ENCODE measurements at places on chromosomes 4 and X. TPM values are rescaled to one million over a fixed set of nuclear protein-coding genes. Genes with fewer than 3 reads are reported as not detected.

DNA sequence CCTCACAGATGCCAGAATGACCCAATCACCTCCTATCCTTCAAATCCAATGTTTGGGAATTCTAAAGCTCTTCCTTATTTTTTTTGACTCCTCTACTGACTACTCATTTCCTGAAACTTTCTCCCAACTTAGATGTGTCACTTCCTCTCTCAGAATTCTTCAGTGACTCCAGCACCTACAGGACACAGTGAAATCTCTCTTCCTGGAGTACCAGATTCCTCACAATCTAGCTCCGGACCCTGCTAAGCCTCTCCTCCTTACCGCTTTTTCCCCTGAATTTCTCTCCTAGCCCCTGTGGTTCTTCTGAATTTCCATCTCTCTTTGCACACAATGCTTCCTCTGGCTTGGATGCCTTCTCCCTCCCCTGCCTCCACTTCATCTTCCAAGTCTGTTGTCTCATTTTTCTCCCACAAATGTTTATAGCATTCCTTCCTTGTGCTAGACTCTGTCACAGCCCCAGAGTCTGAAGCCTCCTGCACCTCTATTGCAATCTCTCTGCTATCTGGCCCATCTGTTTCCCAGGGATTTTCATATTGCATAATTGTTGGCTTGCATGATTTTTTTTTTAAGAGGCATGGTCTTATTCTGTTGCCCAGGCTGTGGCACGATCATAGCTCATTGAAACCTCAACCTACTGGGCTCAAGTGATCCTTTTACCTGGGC, 80.1 kb downstream of the ANAPC4 start:
- DNase-seq, result no peak
- H3K27me3 ChIP-seq, result no peaks in the 10 kb centered on the region
- H3K27ac ChIP-seq, result no peak overlapping the region
- H3K36me3 ChIP-seq, result no peaks in the 10 kb centered on the region

- H3K27ac ChIP-seq, result no peak overlapping the region
- no peaks in the 10 kb centered on the region for H3K4me1 ChIP-seq
- DNase-seq, result no peak
- H3K36me3 ChIP-seq, result no peaks in the 10 kb centered on the region
Measured at GRCh38 chrX:39372115-39372514, 570.9 kb downstream of the MID1IP1 start.

GRCh38 chrX:50770702-50771101, 43.3 kb downstream of the SHROOM4 start:
- no peak overlapping the region for H3K27ac ChIP-seq
- no peaks in the 10 kb centered on the region for H3K36me3 ChIP-seq
- no peaks in the 10 kb centered on the region for H3K4me1 ChIP-seq
- no peaks in the 10 kb centered on the region for H3K27me3 ChIP-seq
- H3K4me3 ChIP-seq, result no peak overlapping the region

Gene SLC6A8
- total RNA-seq, result 26.7 TPM

- H3K4me3 ChIP-seq, result no peak overlapping the region
- no peak overlapping the region for H3K27ac ChIP-seq
- H3K36me3 ChIP-seq, result no peaks in the 10 kb centered on the region
- H3K4me1 ChIP-seq, result no peaks in the 10 kb centered on the region
- DNase-seq, result no peak
- H3K27me3 ChIP-seq, result no peaks in the 10 kb centered on the region
Measured at GRCh38 chrX:67781132-67781531, 237.3 kb downstream of the AR start.

- no peaks in the 10 kb centered on the region for H3K36me3 ChIP-seq
- no peak overlapping the region for H3K4me3 ChIP-seq
- H3K27me3 ChIP-seq, result no peaks in the 10 kb centered on the region
Measured at GRCh38 chr4:82517043-82517442, 44.7 kb downstream of the TMEM150C start.

- no peak overlapping the region for H3K27ac ChIP-seq
- no peaks in the 10 kb centered on the region for H3K36me3 ChIP-seq
- no peak overlapping the region for H3K4me3 ChIP-seq
- no peaks in the 10 kb centered on the region for H3K27me3 ChIP-seq
- no peak for DNase-seq
Measured at GRCh38 chrX:24594501-24594900, 52.6 kb downstream of the PCYT1B start.

DNA sequence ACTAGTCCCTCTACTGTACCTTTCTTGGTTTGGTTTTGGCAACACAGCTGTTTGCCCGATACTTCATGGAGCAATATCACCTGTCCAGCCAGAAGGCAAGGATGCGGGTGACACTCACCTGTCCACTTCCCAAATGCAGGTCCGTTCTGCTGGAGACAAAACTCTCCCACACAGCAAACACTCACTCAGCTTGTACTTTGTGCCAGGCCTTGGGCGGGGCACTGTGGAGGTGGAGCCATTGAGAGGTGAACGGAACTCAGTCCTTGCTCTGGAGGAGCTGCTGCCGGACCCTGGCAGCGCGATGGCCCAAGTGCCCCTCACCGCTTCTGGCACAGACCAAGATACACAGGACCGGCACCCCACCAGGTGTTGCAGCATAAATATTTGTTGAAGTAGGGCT, 15.3 kb upstream of the HMGB3 start:
- no peak for DNase-seq
- no peaks in the 10 kb centered on the region for H3K36me3 ChIP-seq
- H3K27me3 ChIP-seq, result no peaks in the 10 kb centered on the region
- no peak overlapping the region for H3K4me3 ChIP-seq
- H3K27ac ChIP-seq, result no peak overlapping the region

- peak overlapping the region; percentile 38 for H3K4me3 ChIP-seq
- peak; percentile 61 for DNase-seq
- no peak overlapping the region for H3K27ac ChIP-seq
- no peaks in the 10 kb centered on the region for H3K4me1 ChIP-seq
- H3K36me3 ChIP-seq, result no peaks in the 10 kb centered on the region
Measured at GRCh38 chrX:115968436-115969252, 201.9 kb upstream of the AGTR2 start.

Gene SLC4A4
- 6.2 TPM for total RNA-seq

GRCh38 chr4:1554876-1555265, 129.2 kb downstream of the FAM53A start:
- no peaks in the 10 kb centered on the region for H3K4me1 ChIP-seq
- no peak overlapping the region for H3K4me3 ChIP-seq
- no peak overlapping the region for H3K27ac ChIP-seq
- H3K27me3 ChIP-seq, result no peaks in the 10 kb centered on the region

Gene ARMCX6
- total RNA-seq, result 38.3 TPM

GRCh38 chr4:169492436-169493163, 119.8 kb downstream of the NEK1 start:
- no peaks in the 10 kb centered on the region for H3K27me3 ChIP-seq
- H3K4me3 ChIP-seq, result no peak overlapping the region
- H3K27ac ChIP-seq, result no peak overlapping the region
- no peak for DNase-seq

- no peak for DNase-seq
- H3K27ac ChIP-seq, result no peak overlapping the region
- no peaks in the 10 kb centered on the region for H3K36me3 ChIP-seq
- H3K4me3 ChIP-seq, result no peak overlapping the region
- no peaks in the 10 kb centered on the region for H3K27me3 ChIP-seq
Measured at GRCh38 chrX:96703816-96704215, 19.2 kb downstream of the DIAPH2 start.

GRCh38 chr4:115501656-115502055, 388.2 kb upstream of the NDST4 start:
- no peaks in the 10 kb centered on the region for H3K36me3 ChIP-seq
- no peak overlapping the region for H3K27ac ChIP-seq
- no peaks in the 10 kb centered on the region for H3K4me1 ChIP-seq
- no peak for DNase-seq
- H3K4me3 ChIP-seq, result no peak overlapping the region

GRCh38 chr4:89324671-89325070, 17.1 kb upstream of the GPRIN3 start:
- H3K27ac ChIP-seq, result no peak overlapping the region
- no peaks in the 10 kb centered on the region for H3K27me3 ChIP-seq
- no peaks in the 10 kb centered on the region for H3K36me3 ChIP-seq
- H3K4me3 ChIP-seq, result no peak overlapping the region
- H3K4me1 ChIP-seq, result no peaks in the 10 kb centered on the region
- peak; percentile 40 for DNase-seq

DNA sequence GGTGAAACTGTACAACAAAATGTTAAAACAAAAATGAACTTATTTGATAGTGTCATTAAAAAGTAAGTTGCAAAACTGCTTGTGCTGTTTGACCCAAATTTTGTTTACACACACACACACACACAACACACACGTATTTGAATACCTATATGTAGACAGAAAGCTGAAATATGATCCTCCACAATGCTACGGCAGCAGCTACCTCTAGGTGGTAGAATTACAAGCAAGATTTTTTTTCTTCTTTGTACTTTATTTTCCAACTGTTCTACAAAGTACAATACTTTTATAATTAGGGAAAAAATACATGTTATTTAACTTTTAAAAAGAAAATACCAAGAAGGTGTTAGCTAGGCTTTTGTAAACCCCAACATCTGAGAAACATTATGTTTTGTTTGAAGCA, 1.2 kb downstream of the CYTL1 start:
- no peak for DNase-seq
- H3K27ac ChIP-seq, result no peak overlapping the region

DNA sequence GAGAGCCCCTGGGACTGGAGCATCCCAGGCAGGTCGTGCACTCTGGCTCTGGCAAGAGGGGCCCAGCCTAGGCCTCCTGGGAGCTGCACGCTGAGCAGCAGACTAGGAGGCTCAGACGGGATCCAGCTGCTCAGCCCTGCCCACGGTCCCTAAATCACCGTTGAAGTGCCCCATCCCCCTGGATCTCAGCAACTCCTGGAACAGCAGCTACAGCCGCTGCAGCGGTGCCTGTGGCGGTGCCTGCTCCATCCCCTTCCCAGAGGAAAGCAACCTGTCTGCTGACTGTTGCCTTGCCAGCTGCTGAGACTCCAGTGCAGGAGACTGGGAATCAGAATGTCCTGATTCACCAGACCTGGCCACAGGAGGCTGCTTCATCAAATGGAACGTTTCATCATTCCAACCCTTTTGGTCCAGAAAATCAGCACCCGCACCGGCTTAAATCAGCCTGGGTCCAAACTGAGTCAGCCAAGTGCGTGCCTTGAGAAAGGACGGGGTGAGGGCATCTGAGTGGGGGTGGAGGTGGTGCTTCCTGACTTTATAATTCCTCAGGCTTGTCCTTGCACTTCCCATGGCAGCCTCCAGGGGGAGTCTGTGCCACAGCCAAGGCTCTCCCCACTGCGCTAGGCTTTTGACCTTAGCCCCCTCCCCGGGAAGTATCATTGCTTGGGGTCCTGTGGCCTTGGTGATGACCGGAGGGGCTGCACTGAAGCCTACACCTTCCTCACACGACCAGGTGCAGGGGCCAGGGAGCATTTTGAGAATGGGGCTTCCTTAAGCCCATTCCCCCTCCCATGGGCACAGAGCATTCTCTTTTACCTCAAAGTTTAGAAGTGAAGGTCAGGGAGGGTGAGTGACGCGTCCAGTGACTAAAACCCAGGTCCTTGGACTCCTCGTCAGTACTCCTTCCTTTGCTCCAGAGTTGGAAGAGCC, 6.5 kb downstream of the ZNF185 start:
- no peaks in the 10 kb centered on the region for H3K4me1 ChIP-seq
- no peaks in the 10 kb centered on the region for H3K27me3 ChIP-seq
- H3K27ac ChIP-seq, result no peak overlapping the region
- H3K4me3 ChIP-seq, result no peak overlapping the region

Gene SPIN4
- total RNA-seq, result 9.8 TPM

- no peaks in the 10 kb centered on the region for H3K4me1 ChIP-seq
- H3K36me3 ChIP-seq, result no peaks in the 10 kb centered on the region
- no peak overlapping the region for H3K4me3 ChIP-seq
- no peaks in the 10 kb centered on the region for H3K27me3 ChIP-seq
- H3K27ac ChIP-seq, result no peak overlapping the region
- DNase-seq, result no peak
Measured at GRCh38 chrX:264634-265455, 16.3 kb upstream of the PLCXD1 start.

- no peaks in the 10 kb centered on the region for H3K36me3 ChIP-seq
- H3K4me3 ChIP-seq, result no peak overlapping the region
- H3K27ac ChIP-seq, result no peak overlapping the region
- DNase-seq, result no peak
Measured at GRCh38 chr4:3681191-3681590, 85.0 kb upstream of the ADRA2C start.

DNA sequence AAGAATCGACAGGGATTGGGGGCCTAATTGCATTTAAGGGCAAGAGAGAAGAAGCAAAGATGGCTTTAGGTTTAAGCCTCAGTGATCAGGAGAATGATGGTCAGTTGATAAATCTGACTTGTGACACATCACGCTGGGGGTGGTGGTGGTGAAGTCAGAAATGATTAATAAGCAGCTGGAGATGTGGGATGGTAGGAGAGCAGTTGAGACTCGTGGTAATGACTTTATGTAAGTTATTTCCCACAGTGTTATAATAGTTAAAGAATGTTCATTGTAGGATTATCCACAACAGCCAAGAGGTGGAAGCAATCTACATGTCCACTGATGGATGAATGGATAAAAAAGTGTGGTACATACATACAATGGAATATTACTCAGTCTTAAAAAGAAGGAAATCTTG, 178.9 kb upstream of the GPC4 start:
- no peak overlapping the region for H3K4me3 ChIP-seq
- no peak overlapping the region for H3K27ac ChIP-seq
- no peaks in the 10 kb centered on the region for H3K36me3 ChIP-seq
- DNase-seq, result no peak
- H3K4me1 ChIP-seq, result peaks cover 2% of the 10 kb centered on the region
- no peaks in the 10 kb centered on the region for H3K27me3 ChIP-seq

DNA sequence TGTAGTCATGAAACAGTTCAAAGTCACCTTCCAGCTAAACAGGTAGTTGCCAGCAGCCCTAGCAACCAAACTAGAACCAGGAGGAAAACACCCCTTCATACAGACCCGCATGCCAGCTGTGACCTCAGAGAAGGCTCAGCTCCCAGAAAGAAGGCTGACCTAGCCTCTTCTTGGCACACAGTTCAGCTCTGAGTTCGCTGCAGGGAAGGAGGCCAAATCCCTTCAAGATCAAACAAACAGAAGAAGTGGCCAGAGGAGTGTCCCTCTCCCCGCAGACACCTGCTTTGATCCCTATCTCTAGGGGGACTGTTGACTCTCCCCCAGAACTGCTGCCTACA, 56.0 kb downstream of the HADH start:
- no peak overlapping the region for H3K4me3 ChIP-seq
- no peak overlapping the region for H3K27ac ChIP-seq
- H3K36me3 ChIP-seq, result no peaks in the 10 kb centered on the region
- no peaks in the 10 kb centered on the region for H3K27me3 ChIP-seq

- H3K27me3 ChIP-seq, result no peaks in the 10 kb centered on the region
- no peak overlapping the region for H3K4me3 ChIP-seq
- no peaks in the 10 kb centered on the region for H3K36me3 ChIP-seq
Measured at GRCh38 chr4:76301068-76301774, 5.3 kb upstream of the STBD1 start.

- H3K4me1 ChIP-seq, result no peaks in the 10 kb centered on the region
- H3K4me3 ChIP-seq, result no peak overlapping the region
- H3K36me3 ChIP-seq, result no peaks in the 10 kb centered on the region
- H3K27ac ChIP-seq, result no peak overlapping the region
- no peak for DNase-seq
Measured at GRCh38 chrX:2388669-2389068, 112.1 kb downstream of the DHRSX start.

Gene EFHC2
- 0.81 TPM for total RNA-seq

Measured in aorta (tissue), 5 donors.